Lung microvascular endothelial cell (primary cell): ENCODE measurements at places on chromosomes 12 and 14. TPM values are rescaled to one million over a fixed set of nuclear protein-coding genes. Genes with fewer than 3 reads are reported as not detected.

The CARMIL3 gene
- total RNA-seq, result under 0.01 TPM in 1 of 2 replicates, not detected in the other

The GSC gene
- not detected in 2 replicates for total RNA-seq

The MANSC4 gene
- total RNA-seq, result not detected in 2 replicates

The RFX4 gene
- not detected in 2 replicates for total RNA-seq

The RPS26 gene
- total RNA-seq, result 99.2 and 124 TPM in 2 replicates

The REC8 gene
- 1.1 and 1.2 TPM in 2 replicates for total RNA-seq

The BDKRB2 gene
- total RNA-seq, result under 0.01 TPM in 2 replicates

The OR4K5 gene
- total RNA-seq, result not detected in 2 replicates

The FOXG1 gene
- total RNA-seq, result not detected in 2 replicates

The FAM181A gene
- not detected in 2 replicates for total RNA-seq

The CABP1 gene
- under 0.01 TPM in 1 of 2 replicates, not detected in the other for total RNA-seq

The NR4A1 gene
- 0.65 and 2.0 TPM in 2 replicates for total RNA-seq

The ZBTB1 gene
- total RNA-seq, result 25.7 and 38.5 TPM in 2 replicates

The MMP14 gene
- 43.3 and 80.2 TPM in 2 replicates for total RNA-seq

The TXNDC16 gene
- total RNA-seq, result 2.2 and 2.6 TPM in 2 replicates

The SH2B3 gene
- total RNA-seq, result 33.3 and 34.7 TPM in 2 replicates

The CCDC175 gene
- total RNA-seq, result not detected in 2 replicates
